RCC 7860 (cell line): ENCODE measurements at places on chromosomes 13 and 19.
A peak's percentile ranks its signal among the peaks of the same experiment; 100 is the strongest.

DNA sequence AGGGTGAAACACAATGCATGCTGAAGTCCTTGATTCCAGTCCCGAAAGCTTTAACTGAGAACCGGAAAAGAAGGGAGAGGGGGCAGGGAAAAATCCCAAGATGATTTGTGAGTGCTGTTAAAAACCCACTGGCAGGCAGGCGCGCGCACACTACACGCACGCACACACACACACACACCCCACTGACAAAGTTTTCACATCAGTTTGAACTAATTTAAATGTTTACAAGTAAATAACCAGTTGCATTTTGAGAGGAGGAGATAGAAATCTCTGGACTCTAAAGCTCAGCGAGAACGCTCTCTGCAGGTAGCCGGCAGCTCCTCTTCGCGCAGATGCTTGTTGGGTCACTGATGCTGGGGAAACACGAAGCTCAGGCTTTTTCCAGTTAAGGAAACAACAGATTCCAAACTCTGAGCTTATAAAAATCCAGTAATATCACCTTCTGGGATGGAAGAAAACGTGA, 818 bp upstream of the SLITRK1 start:
- DNase-seq = no peak

DNA sequence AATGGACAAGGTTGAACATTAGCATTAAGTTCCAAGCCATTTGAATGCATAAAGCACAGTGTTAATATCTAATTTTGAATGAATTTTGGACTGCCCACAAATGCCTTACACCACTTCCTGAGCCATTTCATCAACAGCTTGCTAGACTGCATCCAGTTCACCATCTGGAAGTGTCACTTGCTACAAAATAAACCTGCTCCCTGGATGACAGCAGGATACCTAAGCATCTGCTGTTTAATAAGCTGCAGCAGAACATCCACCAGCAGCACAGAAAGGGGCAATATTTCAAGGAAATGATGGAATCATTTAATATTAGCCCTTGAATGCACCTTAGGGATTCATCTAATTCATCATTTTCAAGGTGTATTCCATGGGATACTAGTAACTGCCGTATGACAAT, 76.6 kb upstream of the PCDH9 start:
- no peak for DNase-seq

- no peak for DNase-seq
These were observed 231.7 kb downstream of the MZT1 start for GRCh38 chr13:72495681-72496080.

GRCh38 chr13:25982907-25983306, 68.9 kb downstream of the SHISA2 start:
- DNase-seq = no peak

DNA sequence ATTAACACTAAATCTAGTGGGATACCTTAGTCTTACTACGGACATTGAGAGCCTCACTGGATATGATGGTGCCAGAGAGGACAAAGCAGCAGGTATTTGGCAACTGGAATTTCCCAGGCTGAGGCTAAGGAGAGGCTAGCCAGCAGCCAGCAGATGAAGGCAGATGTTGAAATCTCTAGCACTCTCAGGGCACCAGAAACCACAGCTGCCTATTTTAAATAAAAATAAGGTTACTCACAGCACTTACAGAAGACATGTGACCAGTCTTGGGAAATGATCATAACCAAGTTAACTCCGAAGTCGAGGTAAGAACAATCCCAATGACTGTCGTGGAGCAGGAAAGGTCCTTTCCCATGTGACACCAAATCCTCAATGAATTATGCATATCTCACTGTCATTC, 1726.0 kb downstream of the EFNB2 start:
- DNase-seq = no peak

DNA sequence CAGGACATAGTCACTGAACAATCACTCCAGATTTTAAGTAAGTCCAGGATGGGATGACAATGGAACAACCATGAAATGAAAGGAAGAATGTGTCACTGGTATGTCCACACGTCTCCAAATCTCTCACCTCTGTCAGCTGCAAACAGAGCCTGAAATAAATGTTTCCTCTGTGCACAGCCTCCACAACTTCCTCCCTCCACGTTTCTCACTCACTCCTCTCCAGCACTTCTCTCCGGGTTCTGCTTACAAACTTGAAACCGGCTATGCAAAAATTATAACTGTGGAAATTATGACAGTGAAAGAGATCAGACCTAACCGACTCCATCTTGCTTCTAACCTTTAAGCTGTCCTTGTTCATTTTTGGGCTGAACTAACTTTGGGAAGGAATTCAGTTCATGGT, 35.0 kb upstream of the ALOX5AP start:
- no peak for DNase-seq

DNA sequence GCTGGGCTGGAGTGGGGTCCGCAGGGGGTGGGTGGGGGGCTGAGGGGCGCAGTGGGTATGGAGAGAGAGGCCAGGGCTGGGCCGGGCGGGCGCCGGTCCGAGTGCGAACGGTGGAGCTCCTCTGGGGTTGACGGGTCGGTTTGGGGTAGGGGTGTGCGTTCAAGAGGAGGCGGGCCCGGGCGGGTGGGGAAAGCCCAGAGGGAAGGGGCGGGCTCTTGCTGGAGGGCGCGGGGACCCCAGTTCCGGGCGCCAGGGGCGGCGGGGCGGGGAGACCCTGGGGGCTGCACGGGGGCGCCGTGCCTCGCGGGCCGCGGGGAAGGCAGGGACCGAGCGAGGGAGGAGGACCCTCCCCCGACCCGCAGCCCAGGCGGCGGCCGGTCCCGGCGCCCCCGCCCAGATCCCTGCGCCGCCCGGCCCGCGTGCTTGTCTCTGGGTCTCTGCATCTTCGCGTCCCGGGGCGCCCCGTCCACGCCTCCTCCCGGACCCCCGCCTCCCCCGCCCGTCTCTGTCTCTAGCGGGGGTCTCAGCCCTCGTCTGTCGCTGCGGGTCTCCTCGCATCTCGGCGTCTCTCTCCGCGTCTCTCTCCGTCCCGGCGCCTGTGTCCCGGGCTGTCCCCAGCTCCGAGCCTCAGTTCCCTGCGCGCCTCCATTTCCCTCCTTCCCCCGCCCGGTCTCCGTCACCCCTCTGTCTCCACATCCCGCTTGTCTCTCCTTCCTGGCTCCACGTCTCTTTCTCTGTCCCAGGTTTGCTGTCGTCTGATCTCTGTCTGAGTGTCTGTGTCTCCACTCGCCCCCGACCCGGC, 8.3 kb upstream of the SHISA7 start:
- DNase-seq = no peak

DNA sequence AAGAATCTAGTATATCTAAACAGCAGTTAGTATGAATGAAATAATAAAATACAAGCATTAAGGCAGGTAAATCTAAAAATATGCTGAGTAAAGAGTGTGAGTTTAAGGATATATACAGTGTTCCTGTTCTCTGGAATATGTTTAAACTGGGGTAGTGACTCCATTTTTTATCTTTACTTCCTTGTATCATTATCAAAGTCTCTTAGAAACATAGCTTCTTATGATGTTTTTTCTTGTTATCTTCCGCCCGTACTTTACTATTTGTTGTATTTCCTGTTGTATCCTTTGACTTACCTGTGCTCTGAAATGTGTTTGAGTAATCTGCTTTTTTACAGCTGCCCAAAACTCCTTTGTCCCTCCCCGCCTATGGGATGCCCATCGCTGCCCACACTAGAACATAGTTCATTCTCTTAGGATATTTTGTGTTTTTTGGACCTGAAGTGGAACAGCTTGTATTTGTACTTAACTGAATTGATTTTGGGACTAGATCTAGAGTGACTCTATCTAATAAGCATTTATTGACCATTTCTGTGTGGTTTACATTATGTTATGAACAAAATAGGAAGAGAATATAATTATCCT, 80.8 kb downstream of the PDS5B start:
- no peak for DNase-seq

GRCh38 chr13:22372261-22372660, 701.4 kb downstream of the FGF9 start:
- no peak for DNase-seq

GRCh38 chr19:30423481-30423880, 51.3 kb downstream of the ZNF536 start:
- DNase-seq = no peak

GRCh38 chr19:6632002-6632621, 37.8 kb downstream of the TNFSF14 start:
- peak; percentile 60 for DNase-seq

- peak; percentile 59 for DNase-seq
These were observed 206.8 kb downstream of the PCDH9 start for GRCh38 chr13:67023130-67023876.

GRCh38 chr19:33556261-33556660, 34.7 kb upstream of the PEPD start:
- DNase-seq = no peak

DNA sequence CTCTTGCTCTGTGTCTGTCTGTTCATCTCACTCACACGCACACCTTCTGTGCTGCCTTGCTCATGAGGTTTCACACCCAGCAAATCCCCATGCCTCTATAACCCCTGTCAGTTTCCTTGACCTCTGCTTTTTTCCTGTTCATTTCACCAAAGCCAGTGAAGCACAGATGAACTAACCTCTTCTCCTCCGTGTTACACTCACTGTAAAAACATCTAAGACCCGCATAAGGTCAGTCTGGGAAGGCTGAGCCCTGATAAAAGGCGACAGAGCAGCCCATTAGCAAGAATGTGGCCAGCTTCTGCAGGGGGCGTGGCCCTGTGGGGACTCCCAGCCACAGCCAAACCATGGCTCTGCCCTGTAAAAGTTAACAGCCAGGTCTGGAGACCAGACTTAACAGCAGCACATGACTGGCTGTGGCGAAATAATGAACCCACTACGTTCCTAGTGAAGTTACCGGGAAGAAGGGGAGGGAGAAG, 42.8 kb upstream of the NPAS1 start:
- DNase-seq = peak; percentile 94

GRCh38 chr13:40484101-40484800, 182.2 kb downstream of the FOXO1 start:
- no peak for DNase-seq

- no peak for DNase-seq
These were observed 12.5 kb upstream of the RSPH6A start for GRCh38 chr19:45827459-45828093.

- DNase-seq = no peak
These were observed 67.5 kb downstream of the POSTN start for GRCh38 chr13:37531049-37531448.

GRCh38 chr19:36121486-36122124, 6.3 kb downstream of the TBCB start:
- no peak for DNase-seq

DNA sequence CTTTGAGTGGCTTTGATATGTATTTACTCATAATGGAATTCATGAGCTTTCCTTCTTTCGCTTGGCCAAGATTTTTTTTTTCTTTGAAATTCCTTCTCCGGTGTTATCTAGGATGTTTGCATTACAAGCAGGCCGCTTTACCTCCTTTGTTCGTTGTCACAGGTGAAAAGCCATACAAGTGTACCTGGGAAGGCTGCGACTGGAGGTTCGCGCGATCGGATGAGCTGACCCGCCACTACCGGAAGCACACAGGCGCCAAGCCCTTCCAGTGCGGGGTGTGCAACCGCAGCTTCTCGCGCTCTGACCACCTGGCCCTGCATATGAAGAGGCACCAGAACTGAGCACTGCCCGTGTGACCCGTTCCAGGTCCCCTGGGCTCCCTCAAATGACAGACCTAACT, 16.7 kb downstream of the KLF5 start:
- no peak for DNase-seq

DNA sequence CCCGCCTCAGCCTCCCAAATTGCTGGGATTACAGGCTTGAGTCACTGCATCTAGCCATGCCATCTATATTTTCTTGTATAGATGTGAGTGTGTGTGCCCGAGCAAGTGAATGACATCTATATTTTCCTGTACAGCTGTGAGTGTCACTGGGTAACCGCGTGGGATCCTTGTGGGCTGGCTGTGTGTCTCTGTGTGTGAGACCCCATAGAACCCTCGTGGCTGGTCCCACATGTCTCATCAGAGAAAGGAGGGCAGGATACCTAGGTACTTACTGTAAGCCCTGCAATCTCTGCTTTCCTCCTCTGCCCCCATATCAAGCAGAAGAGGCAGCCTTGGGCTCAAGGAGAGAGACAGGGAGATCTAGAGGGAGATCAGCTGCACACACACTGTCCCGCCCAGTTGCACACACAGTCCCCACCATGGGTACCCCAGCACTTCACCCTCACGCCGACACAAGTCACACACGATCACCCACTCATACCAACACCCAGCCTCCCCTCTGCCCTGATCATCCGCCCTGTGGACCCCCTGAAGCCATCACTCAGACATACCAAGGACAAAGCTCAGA, 655 bp downstream of the DENND1C start:
- DNase-seq = no peak

- no peak for DNase-seq
These were observed 7.7 kb upstream of the PROZ start for GRCh38 chr13:113150550-113151365.

DNA sequence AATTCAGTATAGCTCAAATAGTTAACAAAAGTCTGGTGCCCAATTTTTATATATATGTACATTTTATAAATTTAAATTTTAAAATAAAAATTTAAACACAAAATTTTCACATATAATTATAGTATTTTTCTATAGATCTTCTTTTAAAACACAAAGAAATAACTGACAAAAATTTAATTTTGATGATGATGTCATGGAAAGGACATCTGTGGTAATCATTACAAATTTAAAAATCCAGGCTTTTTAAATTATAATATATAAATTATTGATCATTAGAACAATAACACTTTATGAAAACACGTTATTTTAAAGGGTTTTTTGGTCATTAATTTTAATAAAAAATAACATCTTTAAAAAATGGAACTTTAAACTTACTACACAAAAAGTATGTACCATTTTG, 381.1 kb downstream of the DACH1 start:
- DNase-seq = no peak

DNA sequence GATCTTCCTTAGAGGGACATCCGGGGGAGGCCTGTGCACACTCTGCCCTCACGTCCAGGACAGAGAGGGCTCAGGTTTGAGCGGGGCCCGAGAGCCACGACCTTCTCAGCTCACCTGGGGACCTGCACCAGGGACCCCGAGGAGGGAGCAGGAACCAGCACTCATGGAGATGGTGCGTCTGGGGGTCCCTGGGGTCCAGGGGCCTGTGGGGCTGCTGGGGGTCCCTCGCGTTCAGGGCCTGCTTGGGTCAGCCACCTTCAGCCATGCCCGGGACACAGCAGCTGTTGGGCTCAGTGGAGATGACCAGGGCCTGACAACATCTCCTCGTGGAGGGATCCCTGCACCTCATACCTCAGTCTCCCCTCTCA, 47.1 kb downstream of the TMEM255B start:
- no peak for DNase-seq
